ENCODE measurements at places on chromosomes 13 and 19.

DNA sequence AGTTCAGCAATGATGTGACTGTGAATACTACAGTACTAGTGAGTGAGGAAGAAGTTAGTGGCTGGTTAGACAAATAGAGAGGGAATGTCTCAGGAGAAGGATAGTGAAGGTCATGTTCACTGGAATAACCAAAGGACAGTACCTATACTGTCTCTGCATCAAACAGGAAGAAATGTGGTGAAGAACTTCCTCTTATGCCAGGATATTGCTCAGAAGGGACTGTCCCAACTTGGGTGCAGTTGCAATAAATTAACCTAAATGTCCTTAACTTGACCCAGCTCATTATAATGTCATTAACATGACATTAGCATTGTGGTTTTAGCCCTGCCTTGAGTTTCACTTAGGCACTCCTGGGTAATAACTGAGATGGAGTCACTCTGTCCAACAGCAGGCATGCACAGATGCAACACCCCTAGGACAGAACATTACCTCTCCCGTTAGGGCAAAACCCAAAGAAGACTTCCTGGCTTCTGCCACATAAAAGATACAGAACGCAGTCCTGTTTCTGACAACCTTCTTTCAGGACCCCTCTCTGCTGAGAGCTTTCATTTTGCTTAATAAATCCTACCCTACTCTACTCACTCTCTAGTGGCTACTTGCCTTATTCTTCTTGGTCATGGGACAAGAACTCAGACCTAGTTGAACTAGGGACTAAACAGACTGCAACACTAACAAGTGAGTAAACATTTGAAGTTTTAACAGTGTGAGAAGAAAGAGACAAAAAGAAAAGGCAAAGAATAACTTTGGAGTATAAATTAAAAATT is 1591.6 kb upstream of the MIR17HG start:
- no peak for DNase-seq

DNA sequence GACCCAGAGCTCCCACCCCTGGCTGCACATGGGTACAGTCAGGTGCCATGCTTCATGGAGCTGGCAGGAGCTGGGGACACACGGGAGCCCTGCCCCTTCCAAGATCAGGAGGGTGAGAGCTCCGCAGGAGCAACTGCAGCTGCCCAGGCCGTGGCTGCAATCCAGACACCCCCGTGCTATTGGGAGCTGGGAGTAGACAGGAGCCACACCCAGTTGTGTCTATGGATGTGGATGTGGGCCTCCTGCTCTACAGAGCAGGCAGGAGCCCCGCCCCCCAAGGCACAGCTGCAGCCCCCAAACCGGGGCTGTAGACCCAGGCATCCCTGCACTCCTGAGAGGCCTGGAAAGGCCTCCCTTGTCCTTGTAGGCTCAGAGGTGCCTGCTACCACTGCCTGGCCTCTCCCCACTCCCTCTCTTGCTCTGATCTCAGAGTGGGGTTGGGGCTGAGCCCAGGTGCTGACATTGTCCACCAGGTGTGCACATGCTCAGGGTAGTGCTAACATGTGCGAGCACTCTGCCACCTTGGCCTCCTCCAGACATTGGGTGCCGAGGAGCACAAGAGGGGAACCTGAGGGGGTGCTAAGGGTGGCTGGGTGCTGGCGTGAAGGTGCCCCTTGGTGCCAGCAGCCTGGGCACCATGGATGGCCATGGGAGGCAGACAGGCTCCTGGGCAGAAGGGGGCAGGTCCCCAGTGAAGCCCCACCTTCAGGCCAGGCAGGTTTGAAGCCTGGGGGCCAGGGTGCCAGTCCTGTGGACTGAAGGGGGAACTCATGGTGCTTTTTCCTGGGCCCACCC is 8.0 kb upstream of the BAX start:
- DNase-seq, result no peak

DNA sequence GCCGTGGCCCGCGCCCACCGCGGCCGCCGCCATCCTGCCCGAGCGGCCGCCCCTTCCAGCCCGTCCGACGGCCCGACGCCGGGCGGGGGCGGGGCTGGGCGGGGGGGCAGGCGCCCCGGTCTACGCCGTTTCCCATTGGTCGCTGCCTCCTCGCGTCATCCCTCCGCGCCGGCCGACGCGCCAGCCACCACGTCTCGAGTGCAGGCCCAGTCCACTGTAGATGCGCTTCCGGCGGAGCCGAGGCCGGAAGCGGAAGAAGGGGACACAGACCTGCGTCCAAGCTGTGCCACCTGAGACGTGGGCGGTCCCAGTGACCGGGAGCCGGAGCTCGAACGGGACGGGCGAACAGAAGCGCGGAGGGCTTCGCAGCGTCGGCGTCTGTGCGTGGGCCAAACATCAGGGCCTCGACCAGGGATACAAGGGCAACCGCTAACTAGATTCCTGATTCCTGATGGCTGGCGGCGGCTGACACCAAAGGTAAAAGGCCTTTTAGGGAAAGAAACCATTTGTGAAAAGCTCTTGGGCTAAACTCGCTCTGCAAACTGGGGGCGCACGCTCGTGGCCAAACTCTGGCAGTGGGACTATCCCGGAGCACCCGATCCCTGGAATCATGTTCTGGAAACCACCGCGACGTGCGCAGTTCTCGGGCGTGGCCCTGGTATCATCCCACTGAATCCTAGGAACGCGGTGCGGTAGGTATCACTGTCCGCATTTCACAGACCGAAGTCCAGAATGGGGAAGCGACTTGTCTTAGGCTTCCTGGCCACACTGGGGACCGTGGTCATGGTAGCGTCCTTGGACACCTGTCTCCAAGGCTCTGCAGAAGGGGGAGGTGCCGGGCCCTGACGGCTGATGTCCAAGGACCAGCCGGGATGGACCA is at the start of gene SLC35E1:
TSS of gene SLC35E1 (minus strand) at position 84 of the 880 bp plus-strand sequence. CDS start at position 33, 51 bp downstream.
- DNase-seq, result peak; percentile 85

DNA sequence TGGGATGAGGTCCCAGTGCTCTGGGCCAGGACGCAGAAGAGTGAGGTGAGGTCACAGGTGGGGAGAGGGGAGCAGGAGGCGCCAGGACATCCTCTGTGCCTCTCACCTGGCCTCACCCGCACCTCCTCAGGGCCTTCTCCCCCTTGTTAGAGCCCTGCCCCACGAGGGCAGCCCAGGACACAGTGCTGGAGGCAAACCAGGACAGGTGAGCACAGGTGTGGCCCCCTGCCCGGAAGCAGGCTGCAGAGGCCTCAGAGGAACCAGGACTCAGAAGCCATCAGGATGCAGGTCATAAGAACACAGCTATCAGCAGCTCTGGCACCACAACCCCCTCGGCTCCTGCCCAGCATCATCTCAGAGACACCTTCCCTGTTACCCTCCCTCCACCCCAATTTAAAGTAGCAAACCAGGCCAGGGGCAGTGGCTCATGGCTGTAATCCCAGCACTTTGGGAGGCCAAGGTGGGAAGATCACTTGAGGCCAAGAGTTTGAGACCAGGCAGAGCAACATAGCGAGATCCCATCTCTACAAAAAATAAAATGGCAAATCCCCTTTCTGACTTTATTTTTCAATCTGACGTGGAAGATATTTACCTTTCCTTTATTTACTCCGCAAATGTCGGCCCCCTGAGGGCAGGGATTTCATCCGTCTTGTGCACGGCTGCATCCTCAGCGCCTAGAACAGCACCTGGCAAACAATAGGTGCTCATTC is at the start of gene CEACAM16:
TSS of gene CEACAM16 (plus strand) at position 660 of the 710 bp plus-strand sequence. CDS start 2,306 bp downstream, outside the sequence.
- no peak for DNase-seq

- no peak for DNase-seq
These were observed 230.0 kb downstream of the DCT start for GRCh38 chr13:94249512-94249911.

- DNase-seq, result no peak
These were observed 16.6 kb upstream of the MEIS3 start for GRCh38 chr19:47435883-47436417.

DNA sequence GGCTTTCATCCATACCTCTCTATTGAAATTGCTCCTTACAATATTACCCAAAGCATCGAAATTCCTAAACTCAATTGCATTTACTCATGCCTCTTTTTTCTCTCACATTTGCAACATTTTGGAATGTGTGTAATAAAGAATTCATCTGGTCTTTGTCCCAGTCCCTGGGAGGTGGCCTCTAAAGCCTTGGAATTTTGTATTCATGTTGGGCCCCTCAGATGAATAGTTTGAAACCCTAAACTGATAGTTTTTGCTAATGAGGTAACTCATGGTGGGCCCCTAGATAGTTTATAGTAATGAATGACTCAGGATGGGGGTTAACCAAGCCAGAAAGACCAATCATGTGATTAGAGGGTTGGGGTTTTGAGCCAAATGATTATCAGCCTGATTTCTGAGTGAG is 490.4 kb downstream of the DIAPH3 start:
- no peak for DNase-seq

GRCh38 chr13:73174521-73175010 is 115.8 kb downstream of the KLF5 start:
- no peak for DNase-seq

DNA sequence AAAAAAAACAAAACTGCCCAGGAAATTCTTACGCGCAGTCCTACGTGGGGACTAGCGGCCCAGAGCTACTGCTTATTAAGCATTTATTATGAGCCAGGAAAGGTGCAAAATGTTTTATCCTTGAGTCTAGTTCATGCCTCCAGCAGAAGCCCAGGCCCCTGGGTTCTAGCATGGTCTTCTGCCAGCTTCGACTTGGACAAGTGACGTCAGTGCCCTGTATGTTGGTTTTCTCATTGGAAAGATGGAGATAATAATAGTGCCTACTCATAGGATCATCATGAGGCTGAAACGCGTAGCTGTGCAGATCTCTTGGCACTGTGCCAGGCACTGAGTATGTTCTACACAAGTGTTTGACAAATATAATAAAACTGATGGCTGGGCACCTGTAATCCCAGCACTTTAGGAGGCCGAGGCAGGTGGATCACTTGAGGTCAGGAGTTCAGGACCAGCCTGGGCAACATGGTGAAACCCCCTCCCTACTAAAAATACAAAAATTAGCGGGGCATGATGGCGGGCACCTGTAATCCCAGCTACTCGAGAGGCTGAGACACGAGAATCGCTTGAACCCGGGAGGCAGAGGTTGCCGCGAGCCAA is 12.4 kb upstream of the SULT2B1 start:
- DNase-seq, result no peak

GRCh38 chr13:67184247-67184646 is 45.9 kb downstream of the PCDH9 start:
- no peak for DNase-seq

- DNase-seq, result no peak
These were observed 21.9 kb downstream of the MIR17HG start for GRCh38 chr13:91369441-91369831.

GRCh38 chr13:36713887-36714286 is 40.1 kb downstream of the SERTM1 start:
- no peak for DNase-seq

GRCh38 chr13:73521290-73521624 is 462.5 kb downstream of the KLF5 start:
- no peak for DNase-seq

DNA sequence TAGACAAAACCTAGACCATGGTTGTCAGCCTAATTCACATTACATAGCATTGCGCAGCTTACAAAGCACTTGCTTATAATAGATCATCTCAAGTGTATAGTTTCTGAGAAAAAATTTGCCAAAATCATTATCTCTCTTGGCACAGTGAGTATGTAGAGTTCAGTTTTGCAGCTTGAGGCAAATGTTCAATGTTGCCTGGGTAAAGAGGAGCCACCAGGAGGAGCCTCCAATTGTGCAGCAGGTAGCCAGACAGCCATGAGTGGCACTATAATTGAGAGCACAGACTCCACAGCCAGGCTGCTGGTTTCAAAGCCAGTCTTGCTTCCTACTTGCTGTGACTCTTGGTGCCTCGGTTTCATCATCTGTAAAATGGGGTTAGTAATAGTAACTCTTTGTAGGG is 24.0 kb upstream of the OLFM4 start:
- DNase-seq, result no peak

DNA sequence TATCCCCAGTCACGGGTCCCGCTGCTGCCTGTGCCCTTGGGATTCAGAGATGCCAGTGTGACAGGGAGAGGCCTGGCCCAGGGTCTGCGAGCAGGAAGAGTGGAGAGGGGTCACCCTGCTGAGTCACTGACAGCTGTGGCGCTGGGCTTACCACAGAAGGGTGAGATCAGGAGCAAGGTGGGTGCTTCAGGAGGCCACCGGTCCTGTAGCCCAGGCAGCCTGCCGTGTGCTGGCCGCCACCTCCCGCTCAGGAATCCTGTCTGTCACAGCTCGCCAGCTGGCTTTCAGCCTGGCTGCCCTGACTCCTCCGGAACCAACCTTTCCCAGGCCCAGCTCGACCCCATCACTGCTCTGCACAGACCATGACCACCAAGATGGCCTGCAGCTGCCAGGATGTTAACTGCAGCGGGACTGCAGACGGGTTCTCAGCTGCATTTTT is 25.3 kb downstream of the NAXD start:
- no peak for DNase-seq

GRCh38 chr19:54316746-54317107 is 3.8 kb upstream of the LILRA5 start:
- no peak for DNase-seq

- DNase-seq, result no peak
These were observed 100.6 kb upstream of the PABPC3 start for GRCh38 chr13:24995225-24995804.

DNA sequence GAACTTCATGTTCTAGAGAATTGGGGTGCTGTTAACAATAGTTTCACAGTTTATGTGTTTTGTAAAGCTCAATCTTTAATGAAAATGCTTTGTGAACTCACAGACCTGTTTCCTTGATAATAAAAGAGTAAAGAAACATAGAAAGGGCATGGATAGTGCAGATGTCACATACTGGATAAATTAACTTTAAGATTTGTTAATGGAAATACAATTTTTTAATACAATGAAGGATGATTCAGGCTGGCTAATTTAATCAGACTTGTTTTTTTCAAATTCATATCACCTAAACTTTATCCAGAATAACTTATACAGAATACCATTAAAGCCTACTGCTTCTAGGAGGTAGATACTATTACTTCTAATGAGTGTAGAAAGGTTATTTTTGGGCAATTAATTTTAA is 1033.5 kb upstream of the SLC10A2 start:
- no peak for DNase-seq

DNA sequence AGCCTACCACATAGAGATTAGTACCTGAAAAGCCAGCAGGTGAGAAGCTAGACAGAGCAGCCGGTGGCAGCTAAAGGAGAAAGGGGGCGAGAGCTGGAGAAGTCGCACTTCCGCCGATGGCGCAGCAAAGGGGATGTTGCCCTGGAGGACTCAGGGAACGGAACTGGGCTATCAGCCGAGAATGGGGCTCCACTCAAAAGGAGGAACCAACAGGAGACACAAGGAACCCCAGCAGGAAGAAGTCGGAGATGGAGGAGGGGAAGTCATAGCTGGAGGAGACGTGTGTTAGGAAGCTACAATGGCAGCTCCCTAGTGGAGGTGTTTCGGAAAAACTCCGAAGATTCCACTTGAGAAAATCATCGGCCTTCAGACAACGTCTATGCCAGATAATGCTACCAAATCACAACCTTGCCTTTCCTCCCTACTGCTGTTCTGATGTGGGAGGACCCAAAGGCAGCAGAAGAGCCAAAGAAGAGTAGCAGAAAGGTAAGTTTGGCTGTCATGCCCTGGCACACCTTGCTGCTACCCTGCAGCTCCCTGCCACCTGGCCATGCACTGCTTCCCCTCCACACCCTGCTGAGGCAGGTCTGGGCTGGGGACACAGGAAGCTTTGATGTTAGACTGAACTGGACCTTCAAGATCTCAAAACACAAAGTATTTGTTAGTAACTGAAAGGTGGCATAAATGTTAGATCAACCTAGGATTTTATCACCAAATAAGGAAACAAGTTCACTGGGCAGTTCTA is 127.9 kb downstream of the DLEU7 start:
- no peak for DNase-seq
